ENCODE measurements at places on chromosomes 6 and 20. TPM values are rescaled to one million over a fixed set of nuclear protein-coding genes. Genes with fewer than 3 reads are reported as not detected.

The C6orf58 gene
- total RNA-seq, result not detected

The COL12A1 gene
- total RNA-seq, result 534 TPM

The HLA-DPA1 gene
- total RNA-seq, result not detected

The MYT1 gene
- not detected for total RNA-seq

The SLC35B3 gene
- total RNA-seq, result 31.2 TPM

The VIP gene
- total RNA-seq, result not detected

The TEAD3 gene
- total RNA-seq, result 8.9 TPM

The ZNF343 gene
- total RNA-seq, result 14.3 TPM

The BTN1A1 gene
- total RNA-seq, result not detected

The NOL7 gene
- total RNA-seq, result 51.7 TPM

The CRISP2 gene
- not detected for total RNA-seq

The IPCEF1 gene
- total RNA-seq, result not detected

The SIRPD gene
- total RNA-seq, result not detected

The SIGLEC1 gene
- total RNA-seq, result not detected

The LHFPL5 gene
- total RNA-seq, result not detected

The PDSS2 gene
- total RNA-seq, result 11.6 TPM

The EYS gene
- total RNA-seq, result 0.05 TPM

The PPARD gene
- 8.0 TPM for total RNA-seq

The EDN1 gene
- 2.8 TPM for total RNA-seq

The SYCP2L gene
- 0.59 TPM for total RNA-seq

The SOBP gene
- 4.8 TPM for total RNA-seq

All from smooth muscle cell of the umbilical artery (primary cell).